ENCODE measurements at places on chromosomes 1 and 21. TPM values are rescaled to one million over a fixed set of nuclear protein-coding genes. Genes with fewer than 3 reads are reported as not detected.

DNA sequence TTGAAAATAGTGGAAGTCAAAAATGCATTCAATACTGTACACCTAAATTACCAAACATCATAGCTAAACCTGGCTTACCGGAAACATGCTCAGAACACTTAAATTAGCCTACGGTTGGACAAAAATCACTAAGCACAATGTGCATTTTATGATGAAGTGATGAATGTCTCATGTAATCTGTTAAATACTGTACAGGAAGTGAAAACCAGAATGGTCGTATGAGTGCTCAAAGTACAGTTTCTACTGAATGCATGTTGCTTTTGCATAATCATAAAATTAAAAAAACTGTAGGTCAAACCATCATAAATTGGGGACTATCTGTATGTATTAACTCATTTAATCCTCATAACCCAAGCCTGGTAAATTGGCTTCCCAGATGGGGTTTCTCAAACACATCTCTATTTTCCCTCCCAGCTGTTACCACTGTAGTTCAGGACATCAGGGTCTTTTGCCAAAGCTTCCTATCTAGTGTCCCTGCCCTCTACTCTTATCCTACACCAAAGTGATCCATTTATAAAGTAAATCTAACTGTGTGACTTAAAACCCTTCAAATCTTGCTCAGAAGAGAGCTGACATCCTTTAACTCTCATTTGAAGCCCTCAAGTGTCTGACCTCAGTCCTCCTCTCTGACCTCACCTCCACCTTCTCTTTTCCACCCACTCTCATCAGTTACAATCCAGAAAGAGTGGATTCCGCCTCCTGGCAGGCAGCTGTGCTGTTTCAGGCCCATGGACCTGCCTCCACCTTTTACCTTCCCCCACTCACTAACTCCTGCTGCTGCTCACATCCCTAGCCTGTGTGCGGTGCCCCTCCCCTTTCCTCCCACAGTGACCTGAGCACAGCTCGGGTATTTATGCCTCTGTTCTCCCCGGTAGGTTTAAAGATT lies 356.4 kb upstream of the ST6GALNAC5 start:
- no peak for DNase-seq

- DNase-seq = no peak
Observed at GRCh38 chr1:57340334-57341070, 83.4 kb downstream of the DAB1 start.

- peak; percentile 58 for DNase-seq
Observed at GRCh38 chr1:117067533-117068370, 7.6 kb downstream of the TTF2 start.

- DNase-seq = no peak
Observed at GRCh38 chr1:239337799-239338430, 48.5 kb upstream of the CHRM3 start.

DNA sequence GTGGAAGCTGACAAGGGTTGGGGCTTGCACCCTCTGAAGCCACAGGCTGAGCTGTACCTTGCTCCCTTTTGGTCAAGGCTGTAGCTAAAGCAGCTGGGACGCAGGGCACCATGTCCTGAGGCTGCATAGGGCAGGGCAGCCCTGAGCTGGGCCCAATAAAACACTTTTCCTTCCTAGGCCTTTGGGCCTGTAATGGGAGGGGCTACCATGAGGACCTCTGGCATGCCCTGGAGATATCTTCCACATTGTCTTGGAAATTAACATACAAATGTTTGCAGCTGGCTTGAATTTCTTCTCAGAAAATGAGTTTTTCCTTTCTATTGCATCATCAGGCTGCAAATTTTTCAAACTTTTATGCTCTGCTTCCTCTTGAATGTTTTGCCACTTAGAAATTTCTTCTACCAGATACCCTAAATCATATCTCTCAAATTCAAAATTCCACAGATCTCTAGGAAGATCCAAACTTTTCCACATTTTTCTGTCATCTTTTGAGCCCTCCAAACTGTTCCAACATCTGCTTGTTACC lies 32.9 kb upstream of the TTLL7 start:
- DNase-seq = no peak

- no peak for DNase-seq
Observed at GRCh38 chr1:154819628-154820590, 50.2 kb downstream of the KCNN3 start.

DNA sequence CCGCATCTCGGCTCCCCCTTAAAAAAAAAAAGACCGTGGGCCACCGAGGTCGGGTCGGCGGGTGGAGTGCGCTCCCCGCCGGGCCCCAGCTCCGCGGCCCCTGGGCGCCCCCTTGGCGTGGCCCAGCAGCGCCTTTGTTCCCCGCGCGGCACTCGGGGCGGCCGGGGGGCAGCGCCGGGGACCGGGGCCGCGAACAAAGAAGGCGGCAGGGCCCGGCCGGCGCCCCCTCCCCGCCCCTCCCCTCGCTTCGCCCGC lies 571 bp downstream of the MARCKSL1 start:
- no peak for DNase-seq

The S100A2 gene
- 15.8 TPM for total RNA-seq

The CD53 gene
- not detected for total RNA-seq

The NUAK2 gene
- total RNA-seq = 5.8 TPM

Data from SJSA1 (cell line).